ENCODE measurements at places on chromosomes 6 and 20.
A peak's percentile ranks its signal among the peaks of the same experiment; 100 is the strongest.

DNA sequence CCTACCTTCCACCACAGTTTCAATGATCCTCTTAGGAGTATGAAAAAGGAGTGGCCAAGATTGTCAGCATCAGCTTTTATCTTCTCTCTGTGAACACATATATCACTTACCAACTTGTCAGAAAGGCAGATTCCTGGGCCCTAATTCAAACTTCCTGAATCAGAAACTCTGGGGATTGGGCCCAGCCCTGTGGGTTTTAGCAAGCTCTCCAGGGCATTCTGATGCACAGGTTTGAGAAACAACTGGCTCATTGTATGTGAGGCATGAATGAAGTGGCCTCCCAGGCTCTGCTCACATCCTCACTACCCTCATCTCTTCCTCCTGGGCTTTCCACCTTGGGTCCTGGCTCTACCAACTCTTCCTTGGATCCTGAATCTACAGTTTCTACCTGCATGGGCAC is 13.2 kb upstream of the THBD start:
- no peak for DNase-seq

DNA sequence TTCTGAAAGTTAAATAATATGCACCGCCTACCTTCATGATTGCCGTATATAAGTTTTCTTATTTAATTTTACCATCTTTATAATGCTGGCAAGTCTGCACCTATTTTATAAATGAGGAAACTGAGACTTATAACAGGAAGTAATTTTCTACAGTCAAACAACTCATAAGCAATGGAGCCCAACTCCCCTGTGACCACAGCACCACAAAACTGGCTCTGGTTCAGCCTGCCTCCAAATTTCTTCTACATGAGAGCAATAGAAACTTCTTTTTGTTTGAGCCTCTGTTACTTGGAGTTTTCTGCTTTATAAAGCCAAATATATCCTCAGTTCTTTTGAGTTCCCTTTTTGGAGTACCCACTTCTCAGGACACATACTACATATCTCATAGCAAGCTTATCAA is 131.1 kb upstream of the HSF2 start:
- no peak for DNase-seq

- DNase-seq = peak; percentile 38
Observed at GRCh38 chr6:154604119-154604518, 93.6 kb upstream of the CNKSR3 start.

DNA sequence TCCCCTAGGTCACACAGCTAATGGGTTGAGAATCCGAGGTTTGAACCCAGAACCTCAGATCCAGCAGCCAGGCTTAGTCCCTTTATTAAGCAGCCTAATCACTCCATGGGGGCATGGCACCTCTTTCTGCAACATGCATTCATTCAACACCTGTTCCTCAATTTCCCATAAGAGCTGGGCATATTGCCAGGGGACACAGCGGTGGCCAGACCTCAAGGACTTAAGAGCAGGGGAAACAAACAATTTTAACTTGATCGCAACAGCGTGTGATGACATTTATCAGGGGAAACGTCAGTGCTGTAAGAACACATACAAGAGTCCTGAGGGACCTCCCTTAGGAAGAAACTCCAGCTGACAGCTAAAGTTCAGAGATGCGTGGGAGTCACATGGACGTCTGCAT is 267.4 kb upstream of the CDH4 start:
- DNase-seq = no peak

DNA sequence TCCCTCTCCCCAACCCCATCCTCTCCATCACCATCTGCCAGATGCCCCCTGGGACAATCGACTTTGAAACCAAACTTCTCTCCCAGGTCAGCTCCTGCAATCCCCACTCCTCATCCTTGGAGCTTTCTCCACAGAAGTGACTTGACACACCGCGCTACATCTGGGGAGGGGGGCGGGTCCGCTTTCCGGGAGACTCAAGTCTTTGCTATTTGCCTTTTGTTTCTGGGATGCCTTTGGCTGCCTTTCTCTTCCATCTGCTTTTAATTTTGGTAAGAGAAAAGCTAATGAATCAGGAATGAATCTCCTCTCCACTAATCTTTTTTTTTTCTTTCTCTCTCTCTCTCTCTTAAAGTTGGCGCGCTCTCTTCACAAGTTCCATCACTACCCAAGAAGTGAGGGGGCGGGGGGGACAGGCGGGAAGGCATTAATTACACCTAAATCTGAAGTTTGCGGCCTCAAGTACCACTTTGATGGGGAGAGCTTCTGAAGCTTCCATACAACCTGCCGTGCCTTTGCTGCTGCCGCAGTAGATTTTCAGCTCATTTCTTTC is 664 bp upstream of the TPBG start:
- DNase-seq = no peak

DNA sequence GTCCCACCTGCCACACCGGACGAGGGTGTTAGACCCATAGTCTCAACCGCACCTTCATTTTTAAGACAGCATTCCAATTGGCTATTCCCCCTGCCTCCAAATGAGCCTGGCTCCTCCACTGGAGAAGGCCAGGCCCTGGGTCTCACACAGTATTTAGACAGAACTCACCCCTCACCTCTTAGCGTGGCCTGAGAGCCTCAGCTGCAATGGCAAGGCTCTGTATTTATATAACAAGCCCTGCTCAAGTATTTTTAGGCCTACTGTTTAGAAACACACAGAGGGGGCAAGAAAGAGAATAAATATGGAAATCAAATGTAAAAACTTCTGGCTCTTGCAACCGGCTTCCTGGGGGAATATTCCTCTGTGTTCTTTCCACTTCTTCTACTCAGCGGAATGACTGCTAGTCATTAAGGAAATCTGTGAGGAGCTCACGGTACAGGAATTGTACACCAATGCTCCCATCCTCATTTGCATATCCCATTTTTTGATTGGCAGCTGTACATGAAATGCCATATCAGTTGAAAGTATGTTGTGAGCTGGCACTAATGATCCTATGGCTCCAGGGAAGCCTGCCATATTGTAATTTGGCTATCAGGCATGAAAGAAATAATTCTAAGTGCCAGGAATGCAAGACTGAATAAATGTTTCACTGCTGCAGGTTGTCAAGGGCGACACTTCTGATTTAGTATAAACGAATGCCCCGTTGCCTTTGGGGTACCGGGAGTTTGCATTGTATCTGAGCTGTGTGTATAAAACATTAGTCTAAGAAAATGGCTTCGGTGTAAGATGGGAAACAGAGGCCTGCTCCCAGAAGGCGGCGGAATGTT is 207.5 kb downstream of the ZNF217 start:
- no peak for DNase-seq

DNA sequence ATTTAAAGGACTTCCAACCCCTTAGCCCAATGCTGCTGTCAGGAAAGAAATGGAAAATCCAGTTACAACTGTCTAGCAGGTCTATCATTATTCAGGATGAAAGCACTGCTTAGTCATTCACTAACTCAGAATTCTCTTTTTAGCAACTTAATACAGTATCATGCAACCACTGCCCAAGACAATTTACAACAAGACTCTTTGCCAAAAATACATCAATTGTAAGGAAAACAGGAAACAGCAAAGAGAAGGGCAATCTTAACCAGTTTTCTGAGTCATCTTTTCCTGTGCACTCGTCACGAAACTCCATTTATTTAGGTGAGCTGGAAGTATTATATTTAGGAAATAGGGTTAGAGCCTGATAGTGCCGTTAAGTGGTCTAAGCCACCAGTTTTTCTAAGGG is 1197.7 kb upstream of the CITED2 start:
- no peak for DNase-seq

- DNase-seq = no peak
Observed at GRCh38 chr6:163710532-163711470, 296.3 kb downstream of the QKI start.
